ENCODE measurements at places on chromosomes 2 and 18. TPM values are rescaled to one million over a fixed set of nuclear protein-coding genes. Genes with fewer than 3 reads are reported as not detected.

The CAPN14 gene
- 0.08 TPM for polyA plus RNA-seq

- H3K36me3 ChIP-seq = no peaks in the 10 kb centered on the region
- H3K4me1 ChIP-seq = no peaks in the 10 kb centered on the region
- H3K27ac ChIP-seq = no peak overlapping the region
- DNase-seq = no peak
- no peaks in the 10 kb centered on the region for H3K27me3 ChIP-seq
- no peak overlapping the region for H3K4me3 ChIP-seq
Measured at GRCh38 chr2:215238485-215239098, 73.3 kb upstream of the ATIC start.

GRCh38 chr2:177056481-177056929, 156.1 kb upstream of the HNRNPA3 start:
- no peak overlapping the region for H3K27ac ChIP-seq
- H3K27me3 ChIP-seq = no peaks in the 10 kb centered on the region
- H3K4me1 ChIP-seq = no peaks in the 10 kb centered on the region

- no peaks in the 10 kb centered on the region for H3K27me3 ChIP-seq
- no peak overlapping the region for H3K27ac ChIP-seq
- no peak overlapping the region for H3K4me3 ChIP-seq
- no peaks in the 10 kb centered on the region for H3K36me3 ChIP-seq
Measured at GRCh38 chr2:65765376-65765775, 333.0 kb upstream of the SPRED2 start.

GRCh38 chr2:9979977-9980376, 28.5 kb downstream of the GRHL1 start:
- DNase-seq = no peak
- no peak overlapping the region for H3K27ac ChIP-seq
- peaks cover 11% of the 10 kb centered on the region for H3K4me1 ChIP-seq
- no peaks in the 10 kb centered on the region for H3K36me3 ChIP-seq

GRCh38 chr2:134117676-134118075, 136.2 kb upstream of the MGAT5 start:
- peaks cover 23% of the 10 kb centered on the region for H3K4me1 ChIP-seq
- H3K4me3 ChIP-seq = no peak overlapping the region
- peak; percentile 57 for DNase-seq
- no peaks in the 10 kb centered on the region for H3K27me3 ChIP-seq

DNA sequence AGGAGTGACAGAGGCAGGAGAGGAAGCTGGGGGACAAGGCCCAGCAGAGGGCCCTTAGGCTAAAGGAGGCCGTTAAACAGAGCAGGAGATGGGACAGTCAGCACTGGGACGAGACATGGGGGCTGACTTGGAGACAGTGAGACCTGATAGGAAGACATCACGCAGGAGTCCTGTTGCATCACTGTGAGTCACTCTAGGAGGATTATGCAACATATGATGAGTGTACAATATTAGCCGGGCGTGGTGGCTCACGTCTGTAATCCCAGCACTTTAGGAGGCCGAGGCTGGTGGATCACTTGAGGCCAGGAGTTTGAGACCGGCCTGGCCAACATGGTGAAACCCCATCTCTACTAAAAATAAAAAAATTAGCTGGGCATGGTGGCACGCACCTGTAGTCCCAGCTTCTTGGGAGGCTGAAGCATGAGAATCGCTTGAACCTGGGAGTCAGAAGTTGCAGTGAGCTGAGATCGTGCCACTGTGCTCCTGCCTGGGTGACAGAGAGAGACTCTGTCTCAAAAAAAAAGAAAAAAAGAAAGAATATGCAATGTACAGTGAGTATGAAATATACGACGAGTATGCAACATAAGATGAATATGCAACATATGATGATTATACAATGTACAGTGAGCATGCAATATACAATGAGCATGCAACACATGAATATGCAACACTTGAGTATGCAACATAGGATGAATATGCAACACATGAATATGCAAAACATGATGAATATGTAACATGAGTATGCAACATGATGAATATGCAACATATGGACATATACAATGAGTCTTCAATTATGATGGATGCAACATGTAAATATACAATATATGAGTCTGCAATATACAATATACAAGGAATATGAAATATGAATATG, 83.3 kb upstream of the ID2 start:
- no peaks in the 10 kb centered on the region for H3K27me3 ChIP-seq
- no peak for DNase-seq
- H3K27ac ChIP-seq = no peak overlapping the region
- no peaks in the 10 kb centered on the region for H3K36me3 ChIP-seq
- H3K4me3 ChIP-seq = no peak overlapping the region

All from muscle of leg (tissue), 16 donors.